Stimulated activated CD8-positive, alpha-beta memory T cell treated with anti-CD3 and anti-CD28 coated beads, Interleukin-4, amount 100 ng/mL, for 4 hours (primary cell): ENCODE measurements at places on chromosomes 7 and 10.

DNA sequence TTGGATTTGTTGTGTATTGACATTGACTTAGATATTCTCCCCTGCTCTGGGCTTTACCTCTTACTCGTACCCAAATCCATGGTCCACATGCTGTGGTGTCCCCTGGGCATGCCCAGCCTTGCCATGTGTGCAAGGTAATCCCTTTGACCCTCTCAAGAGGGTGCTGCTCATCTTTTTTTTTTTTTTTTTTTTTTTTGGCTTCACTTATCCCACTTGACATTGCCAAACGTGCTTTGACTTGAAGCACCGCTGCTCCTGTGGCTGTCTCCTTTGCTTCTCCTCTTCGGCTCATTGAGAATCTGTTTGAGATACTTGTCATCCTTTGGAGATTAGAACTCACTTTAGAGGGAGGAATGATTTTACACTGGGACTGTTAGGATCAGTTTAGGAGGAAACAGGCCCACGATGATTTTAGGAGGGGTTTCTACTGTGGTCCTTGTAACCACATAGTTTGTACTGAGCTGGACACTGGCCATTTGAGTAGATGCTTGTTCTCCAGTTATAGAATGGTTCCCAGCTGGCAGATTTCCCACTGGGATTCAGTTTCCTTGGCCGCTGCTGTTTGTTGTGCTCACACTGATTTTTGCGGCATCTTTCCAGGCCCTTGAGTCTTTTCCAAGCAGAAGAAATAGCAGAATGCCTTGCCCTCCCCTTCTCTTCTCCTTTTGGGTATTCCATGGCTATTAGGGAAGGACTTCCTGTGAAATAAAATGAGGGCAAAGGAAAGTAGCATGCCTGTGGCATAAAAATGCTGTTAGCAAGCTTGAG lies 184.8 kb downstream of the AUTS2 start:
- no peak for DNase-seq

DNA sequence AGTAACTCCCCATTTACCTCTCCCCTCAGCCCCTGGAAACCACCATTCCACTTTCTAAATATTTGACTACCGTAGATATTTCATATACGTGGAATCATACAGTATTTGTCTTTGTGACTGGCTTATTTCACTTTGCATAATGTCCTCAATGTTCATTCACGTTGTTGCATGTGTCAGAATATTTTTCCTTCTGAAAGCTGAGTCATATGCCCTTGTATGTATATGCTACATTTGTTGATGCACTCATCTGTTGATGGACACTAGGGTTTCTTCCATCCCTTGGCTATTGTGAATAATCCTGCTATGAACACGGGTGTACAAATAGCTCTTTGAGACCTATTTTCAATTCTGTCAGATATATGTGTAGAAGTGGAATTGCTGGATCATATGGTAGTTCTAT lies 25.8 kb upstream of the TSPAN13 start:
- no peak for DNase-seq

- no peak for DNase-seq
Measured at GRCh38 chr10:65219444-65219843, 1698.2 kb downstream of the REEP3 start.

DNA sequence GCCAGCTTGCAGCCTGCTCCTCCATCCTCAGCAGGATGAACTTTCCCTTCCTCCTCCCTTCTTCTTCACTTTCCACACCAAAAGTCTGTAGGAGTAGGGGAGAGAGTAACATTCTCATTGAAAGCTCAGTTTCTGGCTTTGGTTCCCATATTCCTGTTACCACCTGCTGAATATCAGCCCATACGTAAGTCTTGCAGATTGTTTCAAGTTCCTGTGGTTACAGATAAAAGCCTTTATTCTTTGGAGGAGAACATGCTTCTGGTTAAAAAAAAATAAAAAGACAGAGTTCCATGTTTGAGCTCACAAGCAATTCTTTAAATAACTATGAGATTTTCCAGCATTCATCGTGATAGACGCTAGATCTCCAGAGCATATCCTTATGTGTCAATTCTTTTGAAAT lies 637.3 kb downstream of the SUGCT start:
- DNase-seq: no peak

- no peak for DNase-seq
Measured at GRCh38 chr10:70403483-70404035, 386 bp upstream of the EIF4EBP2 start.
